ENCODE measurements at places on chromosomes 5 and 9.

- no peak for DNase-seq
Measured at GRCh38 chr5:58746321-58746720, 163.4 kb downstream of the RAB3C start.

DNA sequence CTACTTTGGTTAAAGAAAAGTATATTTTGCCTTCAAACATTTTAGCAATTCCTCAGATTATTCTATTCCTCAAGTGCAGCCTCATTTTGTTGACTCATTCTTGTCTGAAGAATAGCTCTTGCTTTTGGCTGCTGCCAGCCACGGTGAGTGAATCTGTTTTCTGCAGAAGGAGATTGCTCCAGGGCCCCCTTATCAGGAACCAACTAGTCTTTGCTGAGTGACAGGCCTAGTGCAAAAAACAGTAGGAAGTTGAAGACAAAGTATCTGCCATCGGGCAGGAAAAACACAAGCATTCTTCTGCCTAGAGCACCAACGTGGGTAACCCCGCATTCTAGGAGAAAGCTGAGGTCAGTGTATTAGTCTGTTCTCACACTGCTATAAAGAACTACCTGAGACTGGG, 42.3 kb downstream of the ZNF883 start:
- no peak for DNase-seq

DNA sequence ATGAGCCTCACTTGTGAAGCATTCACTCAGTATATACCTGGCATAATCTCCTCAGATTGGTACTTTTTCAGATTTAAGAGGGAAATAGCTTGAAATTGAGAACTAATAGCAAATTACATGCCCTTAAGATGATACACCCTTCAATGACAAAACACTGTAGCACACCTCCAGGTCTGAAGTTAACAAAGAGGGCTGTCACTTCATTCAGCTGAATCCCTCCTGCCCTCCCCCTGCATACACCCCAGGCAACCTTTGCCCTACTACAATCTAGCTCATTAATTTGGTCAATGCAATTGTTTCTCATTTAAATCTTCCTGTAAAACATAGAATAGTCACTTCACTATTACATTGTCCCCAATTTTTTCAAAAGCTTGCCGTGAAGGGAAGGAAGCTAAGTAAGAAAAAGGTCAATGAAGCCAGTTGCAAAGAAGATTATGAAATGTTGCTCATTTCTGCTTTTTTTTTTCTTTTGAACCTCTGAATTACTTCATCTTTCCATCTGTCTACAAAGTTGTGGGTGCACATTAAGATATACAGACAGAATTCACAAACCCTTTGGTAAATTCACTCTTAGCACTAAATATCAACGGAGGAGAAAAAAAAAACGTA, 294.8 kb upstream of the PTGER4 start:
- no peak for DNase-seq

DNA sequence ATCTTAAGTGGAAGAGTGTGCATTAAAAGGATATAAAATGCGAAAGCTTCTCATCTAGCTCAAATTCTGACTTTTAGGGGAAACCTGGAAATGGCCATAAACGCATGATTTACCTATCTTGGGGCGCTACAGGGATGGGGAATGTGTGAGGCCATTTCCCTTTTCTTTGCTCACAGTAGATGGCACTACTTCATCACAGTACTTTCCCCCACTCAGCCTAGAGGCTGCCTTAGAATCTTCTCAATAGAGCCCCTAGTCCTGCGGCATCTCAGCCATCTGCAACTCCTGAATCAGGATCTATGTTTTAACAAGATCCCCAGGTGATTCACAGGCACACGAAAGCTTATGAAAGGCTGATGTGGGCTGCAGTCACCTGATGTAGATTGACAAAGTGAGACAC, 110.8 kb downstream of the LHFPL2 start:
- no peak for DNase-seq

DNA sequence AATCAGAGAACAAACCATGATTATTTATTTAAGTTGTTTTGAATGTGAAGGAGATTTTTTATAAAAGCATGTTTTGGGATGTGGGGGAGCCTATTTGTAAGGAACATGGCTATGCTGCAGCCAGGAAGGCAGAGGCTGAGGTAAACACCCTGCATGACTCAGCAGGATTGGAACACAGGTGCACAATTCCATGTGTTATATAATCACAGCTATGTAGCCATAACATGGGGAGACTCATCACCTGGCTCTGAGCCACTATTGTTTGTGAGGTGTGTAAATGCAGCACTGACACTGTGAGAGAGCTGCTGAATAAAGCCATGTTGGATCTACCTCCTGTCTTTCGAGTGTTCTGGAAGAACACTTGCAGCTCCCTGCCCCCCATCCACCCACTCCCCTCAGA, 1009.8 kb downstream of the DNAH5 start:
- DNase-seq = no peak

DNA sequence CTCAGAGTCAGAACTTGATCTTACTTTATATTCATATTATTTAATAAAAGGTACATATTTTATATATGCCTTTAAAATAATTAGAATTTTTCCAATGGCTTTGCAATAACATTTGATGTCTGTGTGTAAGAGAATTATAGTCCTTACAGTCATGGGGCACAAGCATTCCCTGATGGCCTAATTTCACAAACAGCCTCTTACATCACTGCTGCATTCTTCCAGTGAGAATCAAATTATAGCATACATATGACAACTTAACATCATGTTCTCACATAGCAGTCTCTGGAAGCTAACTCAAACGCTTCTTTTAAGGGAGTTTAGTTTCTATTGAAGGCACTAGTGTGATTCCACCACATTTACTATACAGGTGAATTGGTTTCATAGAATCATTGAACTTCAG, 15.3 kb upstream of the PRUNE2 start:
- no peak for DNase-seq

DNA sequence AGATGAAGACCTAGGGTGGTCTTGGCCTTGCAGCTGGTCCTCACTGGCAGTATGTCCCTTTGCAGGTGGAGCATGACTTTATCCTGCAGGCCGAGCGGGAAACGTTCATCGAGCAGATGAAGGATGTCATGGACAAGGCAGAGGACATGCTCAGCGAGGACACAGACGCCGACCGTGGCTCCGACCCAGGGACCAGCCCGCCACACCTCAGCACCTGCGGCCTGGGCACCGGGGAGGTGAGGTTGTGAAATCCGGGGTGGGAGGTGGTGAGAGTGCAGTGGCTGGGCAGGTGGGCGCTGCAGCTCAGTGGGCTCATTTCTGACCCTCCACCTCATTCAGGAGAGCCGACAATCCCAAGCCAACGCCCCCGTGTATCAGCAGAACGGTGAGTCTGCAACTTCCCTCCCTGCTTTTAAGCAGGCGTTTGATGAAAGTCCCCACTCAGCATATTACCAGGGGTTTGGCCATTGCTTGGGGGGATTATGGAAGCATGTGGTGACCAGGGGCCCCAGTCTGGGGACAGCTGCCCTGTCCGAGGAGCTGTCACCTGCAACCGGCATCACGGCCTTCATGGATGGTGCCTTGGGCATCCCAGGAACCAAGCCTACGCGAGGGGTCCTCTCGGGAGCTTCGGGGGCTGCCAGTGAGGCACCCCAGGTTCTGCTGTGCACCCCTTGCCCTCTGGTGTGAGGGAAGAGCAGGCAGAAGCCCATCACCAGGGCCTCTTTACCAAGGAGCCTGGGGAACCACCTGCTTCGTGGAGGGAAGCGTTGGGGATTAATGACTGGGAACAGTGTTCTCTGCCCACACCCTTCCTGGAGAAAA, 84.0 kb downstream of the WNK2 start:
- no peak for DNase-seq

GRCh38 chr5:163104464-163104863, 332.9 kb upstream of the CCNG1 start:
- no peak for DNase-seq

- peak; percentile 11 for DNase-seq
Measured at GRCh38 chr5:37111426-37112382, 137.5 kb downstream of the CPLANE1 start.

DNA sequence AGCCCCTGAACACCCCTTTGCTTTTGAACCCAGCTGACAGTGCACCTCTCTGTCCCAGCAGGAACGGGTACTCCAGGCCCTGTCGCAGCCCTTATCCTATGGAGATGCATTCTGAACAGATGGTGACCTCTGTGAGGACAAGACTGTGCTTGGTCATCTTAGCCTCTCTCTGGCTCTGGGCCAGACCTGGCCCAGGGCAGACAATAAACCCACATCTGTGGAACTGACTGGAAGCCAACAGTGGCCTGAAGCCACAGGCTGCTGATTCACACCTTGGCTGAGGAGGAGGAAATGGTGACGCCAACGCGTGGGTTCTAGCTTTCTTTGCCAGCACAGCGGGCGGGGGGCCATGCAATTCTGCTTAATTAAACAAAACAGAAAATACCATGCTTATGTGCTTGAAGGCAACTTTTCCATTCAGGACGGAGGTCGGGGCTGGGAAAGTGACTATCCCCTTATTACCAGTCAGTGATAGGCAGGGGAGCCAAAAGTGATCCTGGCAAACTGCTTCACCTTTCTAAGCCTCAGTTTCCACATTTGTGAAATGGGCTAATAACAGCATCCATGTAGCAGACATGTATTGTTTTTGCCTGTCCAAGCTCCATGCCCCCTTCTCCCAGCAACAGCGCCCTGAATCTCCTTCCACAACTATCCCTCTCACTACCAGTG, 10.8 kb downstream of the SH3PXD2B start:
- peak; percentile 61 for DNase-seq

DNA sequence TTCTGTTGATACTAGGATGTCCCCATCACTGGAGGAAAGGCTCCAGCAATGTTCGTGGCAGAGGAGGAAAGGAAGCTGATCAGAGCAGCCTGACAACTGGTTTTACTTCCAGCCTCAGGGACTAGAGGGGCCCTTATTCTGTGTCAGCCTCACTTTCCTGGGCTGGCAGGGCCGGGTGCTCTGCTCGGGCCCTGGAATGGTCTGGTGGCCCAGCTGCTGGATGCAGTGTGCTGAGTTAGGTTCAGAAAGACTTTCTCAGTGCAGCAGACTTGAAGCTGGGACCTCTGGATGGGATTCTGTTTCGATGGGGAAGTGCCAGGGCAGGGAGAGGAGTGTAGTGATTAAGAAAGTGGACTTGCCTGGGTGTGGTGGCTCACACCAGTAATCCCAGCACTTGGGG, 81.0 kb downstream of the MACROH2A1 start:
- no peak for DNase-seq

DNA sequence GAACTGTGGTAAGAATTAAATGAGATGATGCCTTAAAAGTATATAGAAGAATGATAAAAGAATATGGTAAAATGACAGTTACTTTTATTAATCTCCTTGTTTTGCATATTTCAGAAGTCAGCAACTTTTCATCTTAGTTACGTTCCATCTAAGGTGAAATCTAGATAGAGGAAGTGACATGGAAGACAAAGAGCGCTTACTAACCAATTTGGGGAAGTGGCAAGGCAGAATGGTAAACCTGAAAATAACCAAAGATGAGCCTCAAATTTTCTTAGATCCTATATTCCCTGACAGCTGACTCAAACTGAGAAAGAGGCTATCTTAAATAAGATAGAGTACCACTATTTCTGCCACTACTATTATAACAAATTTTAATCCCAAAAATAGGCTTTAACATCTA, 52.5 kb downstream of the FGF10 start:
- DNase-seq = no peak

- DNase-seq = no peak
Measured at GRCh38 chr9:12954441-12954840, 179.6 kb downstream of the LURAP1L start.

GRCh38 chr5:112117551-112117950, 301.5 kb downstream of the EPB41L4A start:
- DNase-seq = no peak

DNA sequence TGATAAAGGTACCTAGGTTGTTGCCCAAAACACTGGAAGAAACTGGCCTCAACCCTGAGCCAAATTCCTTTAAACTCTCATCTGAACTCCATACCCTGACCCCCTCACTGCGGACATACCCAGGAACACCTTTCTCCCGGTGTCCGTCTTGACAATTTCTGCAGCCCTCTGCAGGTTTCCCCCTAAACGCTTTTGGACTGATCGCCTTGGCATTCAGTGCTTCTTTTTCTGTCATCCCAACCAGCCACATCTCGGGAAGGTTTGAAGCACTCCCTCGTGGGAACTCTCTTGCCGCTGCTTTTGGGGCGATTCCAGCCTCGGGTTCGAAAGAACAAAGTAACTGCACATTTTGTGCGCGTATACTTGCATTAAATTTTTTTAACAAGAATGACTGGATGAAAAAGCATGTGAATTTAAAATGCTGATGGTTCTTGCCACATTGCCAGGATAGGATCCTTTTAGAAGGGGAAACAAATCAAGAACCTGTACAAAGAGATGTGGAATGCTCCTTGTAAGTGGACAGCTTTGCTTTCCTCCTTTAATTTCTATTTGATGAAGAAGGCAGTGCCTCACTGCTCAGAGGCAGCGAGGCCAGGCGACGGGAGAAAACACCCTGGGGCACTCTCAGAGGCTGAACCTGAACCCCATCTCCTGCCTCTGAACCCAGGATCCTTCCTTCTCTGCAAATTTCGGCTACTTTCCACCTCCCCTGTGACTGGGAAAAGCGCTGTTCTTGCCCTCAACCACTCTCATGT, 615 bp downstream of the PSMD5 start:
- no peak for DNase-seq

DNA sequence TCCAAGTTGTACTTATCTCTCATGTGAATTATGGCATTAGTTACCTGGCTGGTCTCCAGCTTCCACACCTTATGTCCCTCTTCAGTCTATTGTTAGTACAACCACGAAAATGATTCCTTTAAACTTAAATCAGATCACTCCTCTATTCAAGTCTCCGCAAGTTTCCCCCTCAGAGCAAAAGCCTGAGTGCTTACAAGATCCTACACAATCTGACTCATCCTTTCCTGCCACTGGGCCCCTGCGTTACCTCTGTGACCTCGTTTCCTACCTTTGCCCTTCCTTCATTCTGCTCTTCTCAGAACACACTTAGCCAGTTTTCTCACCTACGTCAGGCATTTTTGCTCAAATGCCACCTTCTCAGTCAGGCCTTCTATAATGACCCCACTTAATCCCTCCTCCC, 45.1 kb upstream of the GLIS3 start:
- no peak for DNase-seq

DNA sequence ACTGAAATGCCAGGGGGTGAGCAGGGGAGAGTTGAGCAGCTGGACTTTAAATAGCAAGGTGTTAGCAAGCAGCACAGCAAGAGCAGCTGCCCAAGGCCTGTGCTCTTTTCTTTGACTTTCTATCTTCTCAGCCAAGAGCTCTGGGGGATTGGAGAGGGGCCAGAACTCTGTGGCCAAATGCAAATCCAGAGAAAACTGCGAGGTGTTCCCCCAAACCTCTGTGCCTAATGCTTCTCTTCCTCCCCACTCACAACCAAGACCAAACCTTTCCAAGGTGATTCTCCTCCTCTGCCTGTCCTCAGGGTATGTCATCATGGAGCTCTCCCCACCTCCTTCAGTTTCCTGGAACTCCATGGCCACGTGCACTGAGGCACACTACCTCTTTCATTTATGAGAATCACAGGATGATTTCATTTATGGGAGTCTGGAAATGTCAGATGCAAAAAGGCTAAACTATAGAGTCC, 118.7 kb upstream of the WWC1 start:
- no peak for DNase-seq

GRCh38 chr9:89309608-89310474, 1.2 kb upstream of the CKS2 start:
- no peak for DNase-seq
